IMR-90 (cell line): ENCODE measurements at places on chromosomes 2 and 18. TPM values are rescaled to one million over a fixed set of nuclear protein-coding genes. Genes with fewer than 3 reads are reported as not detected.

DNA sequence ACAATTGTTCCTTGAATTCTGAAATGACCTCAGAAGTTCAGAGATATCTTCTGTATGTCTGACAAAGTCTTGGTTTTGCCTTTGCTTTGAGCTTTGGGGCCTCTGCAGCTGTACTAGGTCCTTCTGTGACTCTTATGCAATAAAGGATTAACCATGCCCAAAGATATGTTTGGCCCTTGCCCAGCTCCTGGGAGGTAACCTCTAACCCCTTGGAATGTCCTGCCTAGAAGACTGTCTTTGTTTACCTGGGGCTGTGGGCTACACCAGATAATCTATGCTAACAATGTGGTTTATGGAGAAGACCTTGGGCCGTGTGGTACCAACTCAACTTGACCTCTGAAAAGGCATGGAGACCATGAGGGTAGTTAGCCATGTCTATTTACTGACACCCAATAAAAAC, 140.9 kb upstream of the CAPN13 start:
- no peak for DNase-seq

DNA sequence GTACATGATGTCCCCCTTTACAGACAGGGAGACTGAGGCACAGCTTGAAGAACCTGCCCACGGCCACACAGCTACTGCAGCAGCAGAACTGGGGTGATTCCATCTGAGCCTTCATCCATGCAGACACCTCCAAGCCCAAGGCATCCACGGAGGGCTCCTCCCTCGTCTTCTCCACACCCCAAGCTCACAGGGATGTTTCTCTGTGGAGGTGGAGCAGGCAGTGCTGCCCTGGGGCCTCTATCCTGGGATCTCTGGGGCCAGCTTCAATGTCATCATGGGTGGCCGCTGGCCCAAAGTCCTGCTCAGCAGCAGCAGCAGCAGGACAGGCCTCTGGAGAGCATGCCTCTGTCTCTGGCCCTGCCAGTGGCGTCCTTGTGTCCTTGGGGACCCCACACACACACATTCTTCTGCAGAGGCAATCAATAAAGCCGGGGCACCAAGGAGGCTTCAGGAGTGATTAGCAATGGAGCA, 31.2 kb downstream of the ADI1 start:
- DNase-seq: no peak

SS18 gene
- total RNA-seq: 171 and 242 TPM in 2 replicates

ADRA2B gene
- not detected in 2 replicates for total RNA-seq

ADNP2 gene
- 13.9 and 18.3 TPM in 2 replicates for total RNA-seq

EMILIN1 gene
- 26.5 and 27.8 TPM in 2 replicates for total RNA-seq

DSEL gene
- total RNA-seq: 100 and 145 TPM in 2 replicates
